ENCODE measurements at places on chromosomes 11 and 22.

- peak; percentile 27 for DNase-seq
Observed at GRCh38 chr11:109946322-109946846, 146.8 kb upstream of the ZC3H12C start.

GRCh38 chr22:41596776-41597634 lies 7.4 kb upstream of the PMM1 start:
- DNase-seq = no peak

- DNase-seq = no peak
Observed at GRCh38 chr11:31826536-31827438, 15.7 kb upstream of the PAX6 start.

- DNase-seq = no peak
Observed at GRCh38 chr11:125076378-125076945, 13.4 kb downstream of the SLC37A2 start.

DNA sequence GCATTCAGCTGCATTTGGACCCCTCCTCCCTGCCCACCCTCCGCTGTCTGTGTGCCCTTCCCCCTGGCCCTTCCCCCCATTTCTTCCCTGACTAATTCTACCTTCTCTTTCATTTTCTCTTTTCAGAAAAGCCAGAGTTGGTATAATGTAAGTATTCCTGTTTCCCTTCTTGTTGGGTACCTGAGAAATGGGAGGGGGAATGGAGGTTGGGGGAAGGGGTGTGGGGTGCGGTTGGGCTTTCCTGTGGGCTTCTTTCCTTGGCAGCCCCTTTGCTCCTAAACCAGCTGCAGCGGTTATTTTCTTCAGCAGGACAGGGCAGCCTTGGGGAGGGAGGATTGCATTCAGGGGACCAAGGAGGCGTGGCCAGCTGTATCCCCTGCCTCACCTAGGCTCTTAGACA lies 70.2 kb downstream of the SCN3B start:
- no peak for DNase-seq

DNA sequence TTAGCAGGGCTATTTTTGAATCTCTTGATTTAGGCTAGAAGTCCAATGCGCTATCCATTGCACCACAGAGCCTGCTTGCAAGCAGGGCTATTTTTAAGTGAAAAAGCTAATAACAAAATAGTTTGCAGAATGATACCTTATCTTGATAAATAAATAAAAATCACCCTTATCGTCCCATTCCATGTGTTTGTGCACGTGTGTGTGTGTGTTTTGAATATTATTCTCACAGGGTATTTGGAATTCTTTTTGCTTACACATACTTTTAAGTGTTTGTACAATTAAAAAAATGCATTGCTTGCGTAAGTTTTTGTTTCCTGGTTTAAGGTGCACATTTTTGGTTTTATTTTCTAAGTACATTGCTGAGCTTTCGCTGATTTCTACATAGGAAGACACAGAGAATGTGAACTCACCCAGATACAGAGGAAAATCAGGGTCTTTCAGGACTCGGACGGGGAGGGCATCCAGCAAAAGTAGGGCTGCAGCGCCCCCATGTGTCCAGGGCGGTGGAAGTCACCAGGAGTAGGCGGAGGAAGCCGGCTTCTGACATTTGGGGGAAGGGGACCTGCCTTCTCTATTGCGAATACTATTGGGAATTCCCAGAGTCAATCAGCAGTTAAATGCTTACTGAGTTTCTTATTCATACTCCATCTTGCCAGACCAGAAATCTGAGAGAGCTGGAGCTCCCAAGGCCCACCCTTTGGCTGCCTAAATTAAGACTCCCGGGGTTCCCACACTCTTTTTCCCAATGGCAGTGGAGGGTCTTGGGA lies 27.3 kb downstream of the SLC1A2 start:
- peak; percentile 91 for DNase-seq

GRCh38 chr11:43396617-43397016 lies 37.9 kb downstream of the TTC17 start:
- no peak for DNase-seq

DNA sequence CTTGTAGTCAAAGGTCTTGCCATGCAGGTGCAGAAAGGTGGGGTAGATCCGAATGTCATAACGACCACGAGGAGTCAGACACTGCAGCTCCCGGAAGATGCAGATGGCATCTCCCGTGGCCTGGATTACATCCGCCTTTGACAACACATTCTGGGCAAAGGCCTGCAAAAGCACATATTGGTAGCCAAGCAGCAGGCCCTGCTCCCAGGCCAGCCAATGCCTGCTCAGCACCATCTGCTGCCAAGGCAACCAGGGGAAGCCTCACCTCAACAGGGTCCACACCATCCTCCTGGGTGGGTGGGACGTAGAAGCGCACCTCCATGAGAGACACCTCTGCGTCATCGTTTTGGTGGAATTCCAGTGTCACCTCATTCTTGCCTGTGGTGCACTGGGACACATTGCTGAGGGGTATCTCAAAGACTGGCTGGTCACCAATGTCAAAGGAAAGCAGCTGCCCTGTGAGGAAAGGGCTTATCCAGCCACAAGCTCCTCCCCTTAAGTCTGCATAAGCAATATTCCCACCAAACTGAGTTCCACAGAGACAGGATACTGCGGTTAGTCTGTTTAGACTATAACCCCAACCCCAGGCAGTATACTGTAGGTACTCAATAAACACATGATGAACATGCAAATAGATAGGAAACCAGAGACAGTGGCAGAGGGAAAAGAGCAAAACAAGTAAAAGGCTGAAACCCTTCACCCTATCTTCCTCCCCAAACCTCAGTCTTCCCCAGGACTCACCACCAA lies 2.8 kb downstream of the SSRP1 start:
- no peak for DNase-seq

GRCh38 chr11:21511835-21512440 lies 680.9 kb upstream of the ANO5 start:
- DNase-seq = no peak

- no peak for DNase-seq
Observed at GRCh38 chr11:33403344-33403743, 146.2 kb downstream of the HIPK3 start.

DNA sequence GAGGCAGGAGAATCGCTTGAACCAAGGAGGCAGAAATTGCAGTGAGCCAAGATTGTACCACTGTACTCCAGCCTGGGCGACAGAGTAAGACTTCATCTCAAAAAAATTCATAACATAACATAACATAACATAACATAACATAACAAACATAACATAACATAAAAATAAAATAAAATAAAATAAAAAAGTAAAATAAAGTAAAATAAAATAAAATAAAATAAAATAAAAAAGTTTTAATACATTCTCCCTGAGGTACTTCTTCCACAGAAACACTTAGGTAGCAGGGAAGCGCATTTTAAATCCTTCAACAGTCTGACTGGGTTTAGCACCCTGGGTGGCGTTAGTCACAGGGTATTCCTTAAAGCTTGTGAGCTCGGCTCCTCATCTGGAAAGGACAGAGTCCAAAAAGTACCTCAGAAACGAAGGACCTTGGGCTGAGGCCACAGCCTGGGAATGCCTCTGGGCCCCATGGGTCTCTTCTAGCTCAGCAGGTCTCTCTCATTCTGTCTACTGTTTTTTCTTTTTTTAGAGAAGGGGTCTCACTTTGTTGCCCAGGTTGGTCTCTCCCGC lies 41.7 kb downstream of the MICAL3 start:
- no peak for DNase-seq

DNA sequence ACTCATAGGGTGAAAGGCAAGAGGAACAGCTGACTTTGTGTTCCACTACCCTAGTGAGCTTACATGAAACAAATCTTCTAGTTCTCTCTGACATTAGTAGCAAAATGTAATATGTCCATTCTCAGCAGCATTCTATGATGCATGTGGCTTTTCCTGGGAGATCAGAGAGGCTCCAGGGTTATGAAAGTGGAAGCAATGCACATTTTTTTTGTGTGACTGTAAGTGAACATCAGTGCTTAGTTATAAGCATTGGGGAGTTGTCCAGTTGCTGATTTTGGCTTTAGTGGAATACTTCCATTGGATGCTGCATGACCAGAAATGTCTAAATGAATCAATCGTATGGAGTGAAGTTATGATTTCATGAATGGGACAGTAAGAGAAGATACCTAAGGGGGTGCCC lies 255.9 kb downstream of the FAT3 start:
- DNase-seq = no peak

- DNase-seq = no peak
Observed at GRCh38 chr11:124915541-124916369, 3.3 kb upstream of the HEPN1 start.

DNA sequence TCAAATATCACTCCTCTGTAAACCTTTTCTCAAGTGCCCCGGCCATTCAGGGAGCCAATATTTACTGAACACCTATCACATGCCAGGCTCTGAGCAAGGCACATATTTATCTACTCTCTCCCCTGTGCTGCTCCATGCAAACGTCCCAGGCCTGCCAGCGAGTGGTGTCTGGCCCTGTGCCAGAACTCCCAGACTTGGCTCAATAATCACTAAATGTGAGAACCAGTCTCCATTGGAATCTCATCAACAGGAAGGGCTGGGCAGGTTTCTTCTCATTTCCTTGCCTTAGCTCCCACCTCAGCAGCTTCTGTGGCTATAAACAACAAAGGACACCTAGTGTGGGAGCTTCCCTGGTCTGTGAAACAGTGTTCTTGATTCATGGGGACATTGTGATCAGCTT lies 21.7 kb downstream of the RASSF10 start:
- no peak for DNase-seq

GRCh38 chr11:71286701-71287643 lies 34.6 kb upstream of the SHANK2 start:
- DNase-seq = no peak

GRCh38 chr11:11552529-11553087 lies 69.2 kb downstream of the GALNT18 start:
- no peak for DNase-seq

DNA sequence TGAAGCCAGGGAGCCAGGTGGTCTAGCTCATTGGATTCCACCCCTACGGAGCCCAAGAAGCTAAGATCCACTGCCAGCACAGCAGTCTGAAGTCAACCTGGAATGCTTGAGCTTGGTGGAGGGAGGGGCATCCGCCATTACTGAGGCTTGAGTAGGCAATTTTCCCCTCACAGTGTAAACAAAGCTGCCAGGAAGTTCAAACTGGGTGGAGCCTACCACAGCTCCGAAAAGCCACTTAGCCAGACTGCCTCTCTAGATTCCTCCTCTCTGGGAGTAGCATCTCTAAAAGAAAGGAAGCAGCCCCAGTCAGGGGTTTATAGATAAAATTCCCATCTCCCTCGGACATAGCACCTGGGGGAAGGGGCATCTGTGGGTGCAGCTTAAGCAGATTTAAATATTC lies 620.3 kb downstream of the NELL1 start:
- DNase-seq = no peak

DNA sequence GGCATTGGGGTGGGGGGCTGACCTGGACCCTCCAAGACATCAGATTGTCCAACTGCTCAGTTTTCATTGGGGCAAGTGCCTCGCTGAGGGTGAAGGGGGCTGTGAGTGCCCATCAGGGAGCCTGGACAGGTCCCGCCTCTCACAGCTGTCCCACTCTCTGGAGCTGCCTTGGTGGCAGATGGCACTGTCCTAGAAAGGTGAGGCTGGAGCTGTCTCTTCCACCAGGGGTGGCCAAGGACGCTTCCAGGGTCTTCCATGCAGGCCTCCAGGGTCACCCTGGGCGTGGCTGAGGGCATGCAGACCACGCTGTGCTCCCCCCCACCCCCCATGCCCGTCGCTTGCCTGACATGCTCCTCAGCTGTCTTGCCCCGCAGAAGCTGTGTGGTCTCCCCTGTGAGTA lies 53.5 kb upstream of the CCDC188 start:
- DNase-seq = no peak

DNA sequence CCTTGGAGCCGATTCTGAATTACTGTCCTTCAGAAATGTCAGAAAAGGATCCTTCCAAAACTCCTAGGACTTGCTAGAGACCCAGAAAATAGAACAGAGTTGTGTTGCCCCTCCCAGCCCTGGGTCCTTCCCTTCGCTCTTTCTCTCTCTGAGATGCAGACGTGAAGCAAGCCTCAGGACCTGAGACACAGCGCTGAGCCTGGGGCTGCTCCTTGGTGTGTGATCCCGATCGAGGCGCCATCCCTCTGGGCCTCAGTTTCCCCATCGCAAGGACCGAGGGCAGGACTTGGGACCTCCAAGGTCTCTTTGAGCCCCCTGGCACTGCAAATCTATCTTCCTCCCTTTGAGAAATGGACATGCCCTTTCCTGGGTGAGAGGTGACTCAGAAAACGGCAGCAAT lies 533.5 kb downstream of the TBC1D22A start:
- DNase-seq = no peak

DNA sequence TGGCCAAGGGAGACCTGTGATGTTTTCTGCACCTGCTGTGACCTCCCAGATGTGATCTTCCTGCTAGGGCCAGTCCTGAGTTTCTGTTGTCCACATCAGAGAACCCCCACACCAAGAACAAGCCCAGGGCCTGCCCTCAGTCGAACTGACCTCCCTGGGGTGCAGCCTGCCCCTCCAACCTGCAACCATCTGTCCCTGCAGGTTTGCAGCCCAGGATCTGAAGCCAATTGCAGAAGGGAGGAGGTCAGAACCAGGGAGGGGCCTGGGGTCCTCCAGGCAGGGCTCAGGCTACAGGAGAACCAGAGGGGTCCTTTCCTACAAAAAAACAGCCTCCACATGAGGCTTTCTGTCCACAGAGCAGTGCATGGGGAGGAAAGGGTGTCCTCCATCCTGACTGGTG lies 807 bp downstream of the TRIM3 start:
- no peak for DNase-seq

DNA sequence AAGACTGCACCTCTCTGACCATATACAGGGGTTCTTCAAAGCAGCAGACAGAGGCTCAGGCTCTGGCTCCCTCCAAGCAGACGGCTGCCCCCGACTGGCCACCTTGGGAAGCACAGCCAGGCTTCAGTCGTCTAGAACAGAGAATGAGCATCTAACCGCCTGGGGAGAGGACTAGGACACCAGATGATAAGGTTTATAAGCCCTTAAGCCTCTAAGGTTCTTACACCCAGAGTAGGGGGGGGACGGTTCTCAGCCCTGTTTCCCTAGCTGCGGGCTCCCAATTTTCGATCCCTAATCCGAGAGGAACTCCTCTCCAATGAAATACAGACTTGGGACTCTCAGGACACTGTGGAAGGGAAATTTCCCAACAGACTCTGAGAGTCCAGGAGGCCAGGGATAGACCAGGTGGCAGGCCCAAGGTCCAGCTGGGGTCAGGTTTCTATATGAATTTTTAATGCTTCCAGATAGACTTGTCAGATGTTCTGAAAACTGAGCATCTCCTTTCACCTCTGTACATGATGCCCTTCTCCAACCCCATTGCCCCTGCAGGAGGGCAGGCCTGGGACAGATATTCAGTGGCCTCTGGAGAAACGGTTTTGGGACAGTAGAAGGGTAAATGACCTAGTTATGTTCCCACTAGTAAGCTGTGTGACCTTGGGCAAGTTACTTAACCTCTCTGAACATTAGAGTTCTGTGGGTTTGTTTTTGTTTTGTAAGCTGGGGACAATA lies 20.2 kb downstream of the RTN4RL2 start:
- DNase-seq = peak; percentile 68

GRCh38 chr11:68948935-68949334 lies 31.9 kb downstream of the MRGPRD start:
- no peak for DNase-seq

DNA sequence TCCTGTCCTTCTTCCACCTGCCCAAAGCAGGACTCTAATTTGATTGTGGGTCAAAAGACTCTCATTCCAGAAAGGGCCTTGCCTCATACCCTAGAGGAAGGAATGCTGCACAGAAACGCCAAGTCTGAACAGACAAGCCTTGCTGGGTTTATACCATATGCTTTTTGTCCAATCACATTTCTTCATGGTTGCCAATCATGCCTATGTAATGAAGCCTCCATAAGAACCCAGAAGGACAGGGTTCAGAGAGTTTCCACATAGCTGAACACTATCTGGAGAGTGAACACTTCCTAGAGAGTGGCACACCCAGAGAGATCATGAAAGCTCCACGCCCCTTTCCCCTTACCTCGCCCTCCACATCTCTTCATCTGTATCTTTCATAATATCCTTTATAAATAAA lies 4.8 kb upstream of the SAA2 start:
- DNase-seq = no peak
